Endothelial cell (in vitro differentiated cells): ENCODE measurements at places on chromosomes 3 and 15. TPM values are rescaled to one million over a fixed set of nuclear protein-coding genes. Genes with fewer than 3 reads are reported as not detected.

The PLSCR2 gene
- not detected for total RNA-seq

GRCh38 chr15:92069308-92070250 lies 216.1 kb downstream of the SLCO3A1 start:
- H3K36me3 ChIP-seq: no peaks in the 10 kb centered on the region
- peaks cover 2% of the 10 kb centered on the region for H3K27me3 ChIP-seq
- DNase-seq: no peak

GRCh38 chr3:188353426-188353825 lies 199.5 kb downstream of the LPP start:
- DNase-seq: no peak
- H3K27me3 ChIP-seq: peaks cover 1% of the 10 kb centered on the region
- H3K27ac ChIP-seq: no peak overlapping the region
- H3K36me3 ChIP-seq: peaks cover 2% of the 10 kb centered on the region

DNA sequence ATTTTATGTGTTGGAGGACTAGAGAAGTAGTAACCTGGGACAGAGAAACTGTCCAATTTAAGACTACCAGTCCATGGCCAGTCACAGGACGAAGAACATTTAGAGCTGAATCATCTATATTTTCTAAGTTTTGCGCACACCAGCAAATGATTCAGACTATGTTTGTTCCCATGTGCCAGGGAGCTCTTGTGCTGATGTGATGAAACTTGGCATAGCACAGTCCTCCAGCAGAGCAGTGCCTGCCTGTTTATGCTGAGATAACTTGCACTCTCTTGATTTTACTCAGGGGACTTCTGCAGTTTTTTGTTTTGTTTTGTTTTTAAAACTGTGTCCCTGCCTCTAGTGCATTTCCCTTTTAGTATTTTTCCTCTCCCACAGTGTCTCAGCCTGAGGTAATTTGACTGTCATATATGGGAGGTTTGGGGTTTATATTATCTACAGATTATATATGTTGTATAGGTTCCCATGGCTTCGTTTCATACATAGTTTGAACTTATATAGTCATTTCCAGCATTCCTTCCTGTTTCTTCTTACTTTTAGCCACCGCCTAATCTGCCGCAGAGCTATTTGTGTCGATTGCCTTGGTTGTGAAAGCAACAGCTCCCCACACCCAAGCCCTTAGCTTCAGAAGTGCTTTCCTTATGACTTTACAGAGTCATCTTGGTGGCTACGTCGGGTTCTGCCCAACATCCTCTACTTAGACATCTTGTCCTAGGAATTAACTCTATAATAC lies 45.5 kb downstream of the PPM1L start:
- no peaks in the 10 kb centered on the region for H3K27me3 ChIP-seq
- no peaks in the 10 kb centered on the region for H3K36me3 ChIP-seq
- no peak overlapping the region for H3K4me3 ChIP-seq

DNA sequence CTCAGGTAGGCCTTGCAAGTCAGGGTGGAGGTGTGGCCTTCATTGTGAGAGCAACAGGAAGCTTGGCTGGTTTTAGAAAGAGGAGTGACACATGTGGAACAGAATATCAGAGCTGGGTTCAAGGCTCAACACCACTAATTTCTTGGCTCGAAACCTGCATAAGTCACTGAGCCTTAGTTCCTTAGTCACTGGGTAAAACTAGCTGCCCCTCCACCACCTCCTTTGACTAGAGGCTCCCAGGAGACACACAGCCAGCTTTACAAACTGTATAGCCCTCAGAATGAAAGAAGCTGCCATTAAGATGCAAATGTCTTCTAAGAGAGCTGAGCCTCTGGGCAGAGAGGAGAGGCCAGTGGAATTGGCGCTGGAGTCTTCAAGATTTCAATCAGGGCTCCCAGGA lies 67.7 kb downstream of the CERS3 start:
- no peak overlapping the region for H3K4me3 ChIP-seq
- H3K4me1 ChIP-seq: no peaks in the 10 kb centered on the region

GRCh38 chr3:124873226-124873625 lies 13.9 kb downstream of the ITGB5 start:
- peaks cover under 1% of the 10 kb centered on the region for H3K36me3 ChIP-seq
- no peak overlapping the region for H3K27ac ChIP-seq
- H3K4me3 ChIP-seq: no peak overlapping the region

The ERC2 gene
- 20.5 TPM for total RNA-seq

GRCh38 chr3:64450396-64450956 lies 225.2 kb upstream of the PRICKLE2 start:
- no peaks in the 10 kb centered on the region for H3K36me3 ChIP-seq
- DNase-seq: no peak
- H3K27ac ChIP-seq: no peak overlapping the region
- H3K4me3 ChIP-seq: no peak overlapping the region

GRCh38 chr3:108472001-108472591 lies 38.3 kb downstream of the MYH15 start:
- H3K27ac ChIP-seq: no peak overlapping the region
- no peaks in the 10 kb centered on the region for H3K4me1 ChIP-seq
- H3K27me3 ChIP-seq: no peaks in the 10 kb centered on the region
- H3K4me3 ChIP-seq: no peak overlapping the region
